ENCODE measurements at places on chromosomes 7 and 10.
A peak's percentile ranks its signal among the peaks of the same experiment; 100 is the strongest.

GRCh38 chr7:149773446-149774236 is at the start of gene ZNF467:
Gene ZNF467, minus strand, starts transcription at chr7:149773588. Its CDS starts 2,556 bp downstream, at chr7:149771032.
- peak; percentile 19 for DNase-seq

DNA sequence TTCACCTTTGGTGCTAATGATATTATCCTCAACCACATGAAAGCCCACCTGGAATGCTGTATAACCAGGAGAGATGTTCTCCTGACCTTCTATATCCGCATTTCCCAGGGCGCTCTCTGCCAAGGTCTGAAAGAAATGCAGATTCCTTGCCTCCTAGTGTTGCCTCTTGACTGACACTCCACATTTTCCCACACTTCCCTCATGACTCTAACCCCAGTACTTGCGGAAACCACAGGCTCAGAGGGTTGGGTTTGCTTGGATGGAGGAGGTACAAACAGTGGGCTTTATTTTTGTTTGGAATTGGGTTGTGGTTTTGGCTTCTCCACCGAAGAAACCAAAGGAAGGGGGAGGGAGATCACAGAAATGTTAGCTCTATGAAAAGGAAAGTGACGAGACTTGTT is 222.9 kb upstream of the CELF2 start:
- DNase-seq: no peak

- no peak for DNase-seq
These were observed 7.7 kb upstream of the NRBF2 start for GRCh38 chr10:63125459-63125858.

GRCh38 chr7:155594163-155594732 is 47.9 kb upstream of the CNPY1 start:
- DNase-seq: no peak

DNA sequence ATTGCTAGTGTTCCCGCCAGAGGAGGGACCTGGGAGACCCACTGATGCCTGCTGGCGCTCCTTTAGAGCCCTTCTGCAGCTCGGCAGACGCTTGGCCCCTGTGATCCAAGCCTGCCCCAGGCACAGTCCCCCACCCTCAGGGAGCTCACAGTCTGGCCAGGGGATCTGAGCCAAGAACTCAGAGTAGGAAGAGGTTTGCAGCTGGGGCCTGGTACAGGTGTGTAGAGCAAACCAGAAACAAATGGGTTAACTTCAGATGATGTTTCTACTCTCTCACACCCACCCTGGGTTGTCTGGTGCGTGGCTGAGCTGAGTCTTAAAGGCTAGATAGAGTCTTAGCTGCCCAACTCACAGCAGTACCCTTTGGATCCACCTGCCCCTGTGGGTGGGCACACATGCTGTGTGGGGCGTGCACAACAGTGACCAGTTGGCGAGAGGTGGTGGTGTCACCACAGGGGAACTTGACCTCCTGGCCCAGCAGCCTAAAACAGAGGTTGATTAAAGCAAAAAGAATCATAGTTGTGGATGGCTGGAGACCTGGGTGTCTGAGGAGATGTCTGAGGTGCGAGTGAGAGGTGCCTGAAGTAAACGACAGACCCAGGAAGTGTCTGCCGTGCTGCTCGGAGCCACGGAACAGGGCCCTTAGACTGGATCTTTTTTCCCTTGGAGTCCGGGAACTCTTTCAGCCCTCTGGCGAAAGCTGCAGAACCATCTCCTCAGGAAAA is 31.2 kb upstream of the SRGN start:
- DNase-seq: no peak

GRCh38 chr7:45035371-45035770 is 35.4 kb downstream of the CCM2 start:
- DNase-seq: no peak

All from NCI-H1048 (cell line).